EL (cell line): ENCODE measurements at places on chromosomes 1 and 21.

DNA sequence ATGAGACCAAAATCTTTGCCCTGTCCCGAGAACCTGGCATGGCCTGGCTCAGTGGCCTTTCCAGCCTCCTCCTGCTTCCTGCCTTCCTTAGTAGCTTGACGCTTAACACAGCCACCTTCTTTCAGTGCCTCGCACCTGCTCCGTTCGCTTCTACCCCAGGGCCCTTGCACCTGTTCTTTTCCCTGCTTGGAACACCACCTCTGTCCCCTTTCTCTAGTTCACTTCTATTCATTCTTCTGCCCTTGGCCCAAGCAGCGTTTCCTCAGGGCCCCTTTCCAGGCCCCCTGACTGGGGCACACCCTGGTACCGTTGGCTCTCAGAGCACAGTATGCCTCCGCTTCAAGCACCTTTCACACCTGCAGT lies 9.0 kb upstream of the HTR6 start:
- no peak for DNase-seq

GRCh38 chr1:25958465-25958864 lies 39.4 kb downstream of the PAFAH2 start:
- peak; percentile 92 for DNase-seq

DNA sequence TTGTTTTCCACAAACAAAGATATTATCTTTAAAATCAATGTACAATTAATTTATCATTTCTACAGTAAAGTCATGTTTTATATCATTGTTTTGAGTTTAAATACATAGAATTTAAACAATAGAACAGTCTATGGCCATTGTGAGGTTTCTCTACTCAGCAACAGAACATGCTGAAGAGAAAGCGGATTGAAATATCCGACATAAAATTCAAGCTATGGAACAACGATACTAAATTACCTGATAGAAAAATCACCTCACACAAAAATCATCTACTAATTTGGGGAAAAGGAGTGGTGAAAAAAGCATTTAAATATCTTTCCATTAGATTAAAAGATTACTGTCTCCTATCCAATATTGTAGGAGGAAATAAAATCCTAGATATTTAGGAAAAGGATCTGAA lies 12.6 kb downstream of the CDKN2C start:
- no peak for DNase-seq

DNA sequence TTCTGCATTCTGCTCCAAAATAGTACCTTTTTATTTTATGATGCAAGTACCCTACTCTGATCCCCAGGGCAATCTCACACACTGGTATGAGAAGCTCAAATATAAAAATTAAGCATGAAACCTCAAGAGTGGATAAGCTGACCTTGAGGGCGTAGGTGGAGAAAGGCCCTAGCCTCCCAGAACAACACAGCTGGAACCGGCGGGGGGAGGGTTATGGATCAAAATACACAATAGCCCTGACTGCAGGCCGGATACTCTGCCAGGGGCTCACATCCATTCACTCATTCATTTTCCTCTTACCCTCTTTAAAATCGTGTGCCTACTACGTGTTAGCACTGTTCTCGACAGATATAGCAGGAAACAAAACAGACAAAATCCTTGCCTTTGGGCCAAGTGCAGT lies 32.8 kb upstream of the ECE1 start:
- peak; percentile 65 for DNase-seq

- no peak for DNase-seq
Measured at GRCh38 chr1:236495467-236496112, 28.2 kb upstream of the LGALS8 start.

DNA sequence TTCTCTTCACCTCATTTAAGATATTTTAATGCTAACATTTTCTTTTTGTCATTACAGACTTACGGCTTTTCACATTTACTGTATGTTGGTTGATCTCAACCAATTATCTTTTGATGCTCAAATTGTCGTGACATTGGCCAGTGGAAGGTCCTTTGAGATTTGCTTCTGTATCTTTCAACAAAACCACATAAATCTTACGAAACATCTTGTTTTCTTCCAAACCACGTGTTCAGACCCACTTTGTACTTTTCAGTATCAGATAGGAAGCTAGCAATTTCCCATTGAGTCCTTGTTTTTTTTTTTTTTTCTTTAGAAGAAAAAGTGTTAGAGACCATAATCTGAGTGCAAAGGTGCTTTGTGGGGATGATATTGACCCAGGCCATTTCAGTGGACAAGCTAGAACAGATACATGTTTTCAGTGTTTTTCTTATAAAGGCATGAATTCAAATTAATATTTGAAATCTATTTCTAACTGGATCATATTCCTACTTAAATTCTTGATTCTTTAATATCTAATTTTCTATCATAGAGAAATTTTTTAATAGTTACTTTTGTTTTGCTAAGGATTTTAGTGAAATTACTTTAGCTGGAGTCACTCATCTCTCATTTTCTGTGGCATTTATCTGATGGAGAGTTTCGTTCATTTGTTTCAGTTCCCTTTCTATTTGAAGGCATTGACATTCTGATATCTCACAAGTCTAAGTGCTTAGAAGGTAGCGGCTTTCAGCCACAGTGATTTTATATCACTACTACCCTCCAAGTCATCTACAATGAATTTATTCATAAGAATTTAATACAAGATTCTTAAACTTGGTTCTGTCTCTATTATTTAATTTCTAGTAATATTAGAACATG lies 26.7 kb downstream of the ATG4C start:
- DNase-seq = no peak

DNA sequence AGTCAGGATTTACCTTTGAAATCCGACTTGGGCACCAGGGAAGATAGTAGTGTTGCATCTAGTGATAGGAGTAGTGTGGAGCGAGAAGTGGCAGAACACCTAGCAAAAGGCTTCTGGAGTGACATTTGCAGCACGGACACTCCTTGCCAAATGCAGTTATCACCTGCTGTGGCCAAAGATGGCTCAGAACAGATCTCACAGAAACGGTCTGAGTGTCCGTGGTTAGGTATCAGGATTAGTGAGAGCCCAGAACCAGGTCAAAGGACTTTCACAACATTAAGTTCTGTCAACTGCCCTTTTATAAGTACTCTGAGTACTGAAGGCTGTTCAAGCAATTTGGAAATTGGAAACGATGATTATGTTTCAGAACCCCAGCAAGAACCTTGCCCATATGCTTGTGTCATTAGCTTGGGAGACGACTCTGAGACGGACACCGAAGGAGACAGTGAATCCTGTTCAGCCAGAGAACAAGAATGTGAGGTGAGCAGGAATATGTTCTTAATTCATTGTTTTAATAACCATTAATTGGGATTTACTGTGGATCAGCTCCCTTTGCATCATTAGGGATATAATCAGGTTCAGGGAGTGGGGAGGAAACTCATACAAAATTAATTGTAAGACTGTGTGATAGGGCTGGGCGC lies 28.3 kb downstream of the BACH1 start:
- no peak for DNase-seq

GRCh38 chr1:10724052-10724494 lies 72.4 kb downstream of the CASZ1 start:
- peak; percentile 71 for DNase-seq

DNA sequence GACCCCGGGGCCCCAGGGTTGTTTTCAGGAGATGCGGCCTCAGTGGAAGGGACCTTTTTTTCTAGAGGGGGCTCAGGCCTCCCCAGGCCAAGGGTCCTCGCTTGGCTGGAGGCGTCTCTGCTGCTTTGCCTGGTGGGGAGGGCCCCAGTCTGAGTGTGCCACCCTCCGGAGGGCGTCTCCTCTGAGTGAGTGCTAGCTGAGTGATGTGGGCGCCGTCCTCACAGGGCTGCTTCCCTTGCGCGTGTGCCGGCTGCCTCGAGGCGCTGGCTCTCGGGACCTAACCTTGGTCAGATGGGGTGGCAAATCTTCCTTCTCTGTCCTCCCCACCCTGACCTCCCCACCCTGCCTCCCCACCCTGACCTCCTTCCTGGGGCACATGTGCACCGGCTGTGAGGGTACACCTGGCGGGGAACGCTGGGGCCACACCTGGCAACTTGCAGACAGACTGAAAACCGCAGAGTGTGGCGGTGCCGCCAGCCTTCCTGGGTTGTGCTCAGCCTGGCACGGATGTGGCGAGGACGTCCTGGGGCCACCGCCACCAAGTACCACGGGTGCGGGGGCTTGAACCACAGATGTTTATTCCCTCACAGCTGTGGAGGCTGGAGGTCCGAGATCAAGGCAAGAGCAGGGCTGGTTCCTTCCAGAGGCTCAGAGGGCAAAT lies 93.0 kb upstream of the TTC34 start:
- no peak for DNase-seq

GRCh38 chr1:197141575-197141974 lies 4.9 kb downstream of the ASPM start:
- no peak for DNase-seq

DNA sequence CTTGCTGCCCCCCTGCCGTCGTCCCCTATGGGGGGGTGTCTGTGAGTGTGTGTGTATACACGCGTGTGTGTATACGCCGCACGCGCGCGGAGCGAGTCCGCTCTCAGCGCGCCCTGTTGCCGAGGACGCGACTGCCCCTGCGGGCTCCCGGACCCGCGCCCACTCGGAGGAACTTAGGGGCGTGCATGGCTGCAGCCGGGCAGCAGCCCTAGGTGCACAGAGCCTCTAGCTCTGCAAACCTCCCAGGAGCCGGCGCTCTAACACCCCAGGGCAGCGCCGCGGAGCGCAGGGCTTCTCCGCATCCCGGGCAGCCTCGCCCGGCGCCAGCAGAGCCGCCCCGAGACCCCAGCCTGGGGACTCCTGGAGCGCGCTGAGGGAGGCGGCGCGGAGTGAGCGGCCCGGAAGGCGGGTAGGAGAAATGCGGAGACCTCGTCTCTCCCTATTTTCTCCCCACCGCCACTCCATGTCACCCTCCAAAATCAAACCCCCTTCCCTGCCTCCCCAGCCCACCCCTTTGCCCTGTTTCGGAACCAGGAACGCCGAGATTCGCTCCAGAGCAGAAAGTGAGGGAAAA lies 574 bp downstream of the ITPKB start:
- peak; percentile 59 for DNase-seq

- peak; percentile 91 for DNase-seq
Measured at GRCh38 chr1:1318131-1318652, 6.3 kb downstream of the INTS11 start.

- DNase-seq = no peak
Measured at GRCh38 chr1:29584776-29585175, 348.5 kb downstream of the PTPRU start.

GRCh38 chr1:225941187-225941941 lies at the start of gene LEFTY2:
Gene LEFTY2, minus strand, starts transcription at chr1:225941220. Its CDS starts 80 bp downstream, at chr1:225941140.
- DNase-seq = no peak

DNA sequence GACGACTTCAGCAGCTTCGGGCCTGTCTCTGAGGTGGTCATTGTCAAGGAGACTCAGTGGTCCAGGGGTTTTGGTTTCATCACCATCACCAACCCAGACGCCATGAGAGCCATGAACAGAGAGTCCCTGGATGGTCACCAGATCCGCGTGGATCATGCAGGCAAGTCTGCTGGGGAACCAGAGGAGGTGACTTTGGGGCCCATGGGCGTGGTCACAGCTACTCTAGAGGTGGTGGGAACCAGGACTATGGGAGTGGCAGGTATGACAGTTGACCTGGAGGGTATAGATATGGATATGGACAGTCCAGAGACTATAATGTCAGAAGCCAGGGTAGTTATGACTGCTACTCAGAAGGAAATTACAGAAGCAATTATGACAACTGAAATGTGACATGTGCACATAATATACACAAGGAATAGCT lies 19.3 kb upstream of the METTL13 start:
- DNase-seq = no peak

- no peak for DNase-seq
Measured at GRCh38 chr1:183418696-183419095, 516 bp upstream of the NMNAT2 start.
